ENCODE measurements at places on chromosomes 2 and 18.

DNA sequence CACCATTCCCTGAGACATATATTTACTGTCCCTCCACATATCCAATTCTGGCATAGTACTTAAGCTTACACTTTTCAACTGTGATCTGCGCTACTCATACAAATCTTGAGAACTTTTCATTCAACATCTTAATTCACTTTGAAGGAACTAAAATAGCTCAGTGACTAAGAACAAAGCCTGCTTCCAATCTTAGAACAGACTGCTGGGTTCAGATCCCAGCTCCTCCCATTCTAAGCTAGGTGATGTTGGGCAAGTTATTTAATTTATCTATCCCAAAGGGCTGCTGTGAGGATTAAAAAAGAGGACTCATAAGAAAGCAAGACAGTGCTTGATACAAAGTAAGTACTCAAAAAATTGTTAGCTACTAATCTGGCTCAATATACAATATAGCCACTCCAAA, 57.9 kb downstream of the UGP2 start:
- no peak for DNase-seq

- DNase-seq, result peak; percentile 46
Measured at GRCh38 chr2:150485871-150486538, 1.5 kb downstream of the RND3 start.

DNA sequence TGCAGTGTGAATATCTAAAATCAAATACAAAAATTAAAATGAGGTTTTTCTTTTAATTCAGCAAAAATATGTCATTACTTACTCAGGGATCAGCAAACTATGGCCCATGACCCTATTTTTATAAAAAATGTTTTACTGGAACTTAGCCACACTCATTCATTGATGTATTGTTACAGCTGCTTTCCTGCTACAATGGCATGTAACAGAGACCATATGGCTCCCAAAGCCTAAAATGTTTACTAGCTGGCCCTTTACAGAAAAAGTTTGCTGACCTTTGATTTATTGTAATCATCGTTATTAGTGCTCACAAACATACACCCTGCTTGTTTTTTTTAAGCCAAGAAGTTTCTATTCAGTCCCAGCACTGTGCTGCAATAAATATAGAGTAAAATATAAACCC, 120.3 kb downstream of the PLA2R1 start:
- DNase-seq, result no peak

- DNase-seq, result no peak
Measured at GRCh38 chr2:145860083-145860482, 1340.2 kb upstream of the ZEB2 start.

- no peak for DNase-seq
Measured at GRCh38 chr18:57728941-57729511, 74.1 kb downstream of the ATP8B1 start.

Measured in head of caudate nucleus (tissue), 42 donors.